HAP-1 (cell line): ENCODE measurements at places on chromosomes 2 and 18.

DNA sequence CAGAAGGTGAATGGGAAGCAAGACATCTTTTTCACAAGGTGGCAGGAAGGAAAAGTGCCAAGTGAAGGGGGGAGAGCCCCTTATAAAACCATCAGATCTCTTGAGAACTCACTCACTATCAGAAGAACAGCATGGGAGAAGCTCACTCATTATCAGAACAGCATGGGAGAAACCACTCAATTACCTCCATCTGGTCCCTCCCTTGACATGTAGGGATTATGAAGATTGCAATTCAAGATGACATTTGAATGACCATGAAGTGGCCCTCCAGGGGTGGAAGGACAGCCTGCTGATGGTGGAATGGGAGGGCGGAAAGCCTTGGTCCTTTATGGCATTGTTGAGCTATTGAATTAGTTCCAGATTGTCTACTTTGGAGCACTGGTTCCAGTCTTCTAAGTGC lies 413.0 kb upstream of the MEX3C start:
- DNase-seq, result no peak

- no peak for DNase-seq
Measured at GRCh38 chr18:79736846-79737245, 57.2 kb downstream of the CTDP1 start.

DNA sequence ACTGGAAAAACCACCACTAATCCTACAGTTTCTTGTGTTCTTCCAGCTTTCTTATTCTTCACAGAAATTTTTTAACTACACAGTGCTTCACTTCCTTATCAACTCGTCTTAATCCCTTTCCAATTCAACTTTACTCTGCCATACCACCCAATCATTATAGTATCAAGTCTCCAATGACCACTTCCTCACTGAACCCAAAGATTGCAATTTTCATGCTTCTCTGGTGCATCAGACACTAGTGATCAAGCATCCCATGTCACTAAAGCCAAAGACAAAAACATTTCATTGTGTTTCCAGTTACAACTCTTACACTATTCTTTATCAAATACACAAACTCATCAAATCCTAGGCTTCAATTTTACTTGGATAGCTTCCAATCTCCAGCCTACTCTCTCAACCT lies 9.5 kb downstream of the CHAC2 start:
- DNase-seq, result no peak

GRCh38 chr2:159152128-159152778 lies 134.2 kb downstream of the WDSUB1 start:
- no peak for DNase-seq

DNA sequence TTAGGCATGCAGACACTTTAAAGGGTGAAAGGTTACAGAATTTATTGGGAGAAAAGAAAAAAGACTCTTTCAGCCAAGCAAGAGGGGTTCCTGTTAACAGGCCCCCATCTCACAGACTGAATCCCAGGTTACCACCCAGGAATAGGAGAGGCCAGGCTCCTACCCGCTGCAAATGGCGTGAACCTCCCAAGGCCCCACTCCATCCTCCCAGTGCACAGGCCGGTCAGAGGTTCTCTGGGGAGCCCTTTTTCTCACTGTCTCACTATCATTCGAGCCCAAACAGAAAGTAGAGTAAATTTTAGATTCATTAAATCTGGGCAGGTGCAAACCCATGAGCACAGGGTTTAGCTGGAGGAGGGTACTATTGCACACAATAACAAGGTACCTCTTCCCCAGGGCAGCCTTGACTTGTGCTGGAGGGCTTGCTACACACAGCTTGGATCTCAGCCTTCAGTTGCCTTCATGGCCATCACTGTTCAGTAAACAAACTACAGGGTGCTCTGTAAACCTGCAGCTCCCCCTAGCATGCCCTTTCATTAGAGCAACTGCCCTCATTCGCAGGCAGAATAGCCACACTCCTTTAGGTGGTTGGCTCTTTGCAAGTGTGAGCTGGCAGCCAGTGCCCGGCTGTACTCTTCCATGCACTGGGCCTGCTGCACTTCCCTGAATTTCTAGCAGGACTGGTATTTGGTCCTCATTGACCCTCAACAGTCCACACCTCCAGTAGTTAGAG lies 7.3 kb upstream of the PLEK start:
- peak; percentile 14 for DNase-seq

- peak; percentile 11 for DNase-seq
Measured at GRCh38 chr18:4181882-4182568, 273.1 kb downstream of the DLGAP1 start.

DNA sequence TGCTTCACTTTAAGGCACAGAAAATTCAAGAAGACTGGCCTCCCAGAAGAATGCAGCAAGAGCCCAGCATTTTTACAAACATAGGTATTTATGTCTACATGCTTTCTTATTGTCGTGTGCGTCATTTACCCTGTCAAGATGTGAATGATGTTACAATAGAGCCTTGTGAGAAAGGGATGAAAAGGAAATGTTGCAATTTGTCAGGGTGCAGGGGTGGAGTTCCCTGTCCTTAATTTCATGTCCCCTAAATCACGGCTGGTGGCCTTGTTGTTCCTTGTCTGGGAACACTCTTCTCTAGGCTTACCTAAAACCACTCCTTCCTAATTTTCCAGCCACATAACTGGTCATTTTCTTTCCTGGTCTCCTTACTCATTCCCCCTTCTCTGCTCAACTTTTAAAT lies 194.2 kb downstream of the TXNL1 start:
- DNase-seq, result no peak

DNA sequence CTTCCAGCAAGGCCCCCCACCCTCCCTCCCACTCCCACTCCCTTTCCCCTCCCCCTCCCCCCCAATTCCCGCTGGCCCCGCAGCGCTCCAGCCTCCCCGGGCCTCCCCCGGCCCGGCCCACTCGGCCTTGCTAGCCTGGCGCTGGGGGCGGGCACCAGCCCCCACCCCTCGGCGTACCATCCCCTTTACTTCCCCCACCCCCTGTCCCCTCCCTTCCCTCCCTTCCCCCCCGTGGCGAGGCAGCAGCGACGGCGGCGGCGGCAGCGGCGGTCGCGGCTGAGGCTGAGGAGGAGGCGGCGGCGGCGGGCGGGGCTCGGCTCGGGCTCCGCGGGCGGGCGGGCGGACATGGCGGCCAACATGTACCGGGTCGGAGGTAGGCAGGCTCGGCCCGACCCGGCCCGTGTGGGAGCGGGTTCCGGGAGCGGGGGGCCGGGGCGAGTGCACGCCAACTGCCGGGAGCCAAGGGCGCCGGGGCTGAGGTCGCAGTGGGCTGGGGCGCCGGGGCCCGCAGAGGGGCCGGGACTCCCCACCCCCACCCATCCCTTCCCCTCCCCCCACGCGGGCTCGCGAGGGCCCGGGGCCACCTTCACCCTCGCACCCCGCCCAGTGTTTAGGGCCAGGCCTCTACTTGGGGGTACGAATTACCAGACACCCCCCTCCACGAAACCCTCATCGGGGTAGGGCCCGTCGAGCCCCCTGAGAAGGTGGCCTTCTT lies at the start of gene MTA3:
TSS of gene MTA3 (plus strand) at position 232 of the 715 bp plus-strand sequence. CDS start at position 346, 114 bp downstream.
- DNase-seq, result peak; percentile 56

- DNase-seq, result peak; percentile 86
Measured at GRCh38 chr2:195659982-195660890, 3.2 kb downstream of the SLC39A10 start.

- no peak for DNase-seq
Measured at GRCh38 chr2:208511016-208511415, 104.4 kb downstream of the PTH2R start.

DNA sequence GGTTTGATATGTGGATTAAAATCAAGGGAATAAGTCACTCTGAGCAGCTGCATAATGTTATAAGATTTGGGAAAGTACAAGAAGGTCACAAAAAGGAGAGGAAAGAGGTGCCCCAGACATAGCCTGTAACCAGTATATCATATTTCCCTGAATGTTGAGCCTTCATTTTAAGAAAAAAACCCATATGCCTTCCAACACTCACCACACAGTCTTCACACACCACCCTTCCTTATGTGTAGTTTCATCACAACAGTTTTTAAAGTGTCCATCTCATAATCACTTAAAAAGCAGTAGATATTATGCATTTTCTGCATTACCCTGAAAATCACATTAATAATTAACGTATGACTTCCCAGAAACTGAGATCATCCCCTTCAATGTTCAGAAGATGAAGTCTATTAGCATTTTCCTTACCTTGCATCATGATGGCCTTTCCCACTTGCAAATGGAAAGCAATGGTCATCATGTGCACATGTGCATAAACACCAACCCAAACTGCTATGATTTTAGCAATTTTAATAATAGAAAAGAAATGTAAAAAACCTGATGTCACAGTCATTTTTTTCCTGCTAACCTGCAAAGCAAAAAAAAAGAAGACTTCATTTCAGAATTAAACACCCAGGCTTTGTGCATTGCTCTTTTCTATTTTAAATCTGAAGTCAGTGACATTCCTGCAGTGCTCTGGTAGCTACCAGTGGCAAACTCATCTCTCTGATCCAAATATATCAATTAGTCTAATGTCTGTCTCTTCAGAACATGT lies 465.0 kb downstream of the SUCLG1 start:
- DNase-seq, result no peak

- no peak for DNase-seq
Measured at GRCh38 chr2:67834482-67834881, 228.3 kb downstream of the C1D start.

- no peak for DNase-seq
Measured at GRCh38 chr2:142834021-142834420, 43.4 kb upstream of the KYNU start.

GRCh38 chr2:203673933-203674332 lies 32.5 kb upstream of the CD28 start:
- no peak for DNase-seq

- no peak for DNase-seq
Measured at GRCh38 chr2:150981826-150982225, 279.8 kb downstream of the RBM43 start.

DNA sequence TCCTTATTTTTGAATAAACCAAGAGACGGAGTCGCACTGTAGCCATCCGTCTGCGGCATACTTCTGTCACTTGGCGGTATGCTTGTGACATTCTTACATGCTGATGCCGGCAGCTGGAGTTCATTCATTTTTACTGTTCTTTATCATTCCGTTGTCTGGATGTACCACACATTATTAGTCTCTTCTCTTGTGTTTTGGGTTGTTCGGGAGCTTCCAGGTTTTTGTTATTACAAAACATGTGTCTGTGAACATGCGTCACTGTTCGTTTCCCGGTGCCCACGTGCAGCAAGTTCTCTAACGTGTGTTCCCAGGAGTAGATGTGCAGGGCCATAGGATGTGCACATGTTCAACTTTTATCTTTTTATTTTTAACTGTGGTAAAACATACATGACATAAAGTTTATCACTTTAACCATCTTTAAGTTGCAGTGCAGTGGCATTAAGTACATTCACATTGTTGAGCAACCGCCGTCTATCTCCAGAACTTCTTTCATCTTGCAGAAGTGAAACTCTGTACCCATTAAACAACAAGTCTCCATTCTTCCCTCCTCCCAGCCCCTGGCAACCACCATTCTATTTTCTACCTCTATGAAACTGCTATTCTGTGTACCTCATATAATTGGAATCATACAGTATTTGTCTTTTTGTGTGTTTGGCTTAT lies 40.1 kb downstream of the MTCL1 start:
- DNase-seq, result no peak

GRCh38 chr2:240149943-240150784 lies 9.7 kb upstream of the OTOS start:
- DNase-seq, result peak; percentile 7

DNA sequence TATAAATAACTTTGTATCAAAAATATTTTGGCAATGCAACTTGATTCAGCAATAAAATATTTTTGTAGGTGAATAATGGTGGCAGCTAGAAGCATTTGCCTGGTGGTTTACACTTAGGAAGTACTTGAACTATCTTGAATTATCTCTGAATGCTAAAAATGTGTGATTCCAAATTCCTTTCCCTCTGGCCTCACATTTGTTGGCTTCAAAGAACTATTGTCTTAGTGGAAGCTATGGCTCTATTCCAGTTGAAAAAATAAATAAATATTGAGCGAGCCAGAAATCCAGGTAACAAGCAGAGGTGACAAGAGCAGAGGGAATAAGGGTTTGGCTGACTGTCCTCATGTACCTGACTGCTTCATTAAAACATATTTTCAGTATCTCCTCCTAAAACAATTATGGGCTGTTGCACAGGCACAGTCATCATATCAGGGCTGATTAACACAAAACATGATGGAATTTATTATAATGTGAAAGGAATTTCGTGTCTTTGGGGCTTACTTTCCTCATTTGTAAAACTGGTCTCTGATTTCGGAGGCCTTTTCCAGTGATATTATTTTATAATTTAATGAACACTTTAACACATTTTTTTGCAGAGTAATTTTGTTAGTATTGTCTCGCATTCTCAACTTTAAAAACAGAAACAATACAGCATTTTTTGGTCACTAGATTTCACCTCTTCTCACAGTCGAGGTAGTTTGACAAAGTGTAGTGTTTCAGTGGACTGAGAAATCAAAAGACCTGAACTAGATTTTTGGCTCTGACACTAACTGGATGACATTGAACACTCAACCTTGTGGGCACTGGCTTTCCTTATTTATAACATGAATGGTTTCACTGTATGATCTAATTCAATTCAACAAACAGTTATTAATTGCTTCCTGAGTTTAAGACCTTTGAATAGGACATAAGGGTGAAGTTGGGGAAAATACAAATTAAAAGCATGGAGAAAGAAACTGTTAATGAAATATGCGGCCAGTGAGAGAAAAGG lies 7.8 kb upstream of the CAVIN2 start:
- no peak for DNase-seq

DNA sequence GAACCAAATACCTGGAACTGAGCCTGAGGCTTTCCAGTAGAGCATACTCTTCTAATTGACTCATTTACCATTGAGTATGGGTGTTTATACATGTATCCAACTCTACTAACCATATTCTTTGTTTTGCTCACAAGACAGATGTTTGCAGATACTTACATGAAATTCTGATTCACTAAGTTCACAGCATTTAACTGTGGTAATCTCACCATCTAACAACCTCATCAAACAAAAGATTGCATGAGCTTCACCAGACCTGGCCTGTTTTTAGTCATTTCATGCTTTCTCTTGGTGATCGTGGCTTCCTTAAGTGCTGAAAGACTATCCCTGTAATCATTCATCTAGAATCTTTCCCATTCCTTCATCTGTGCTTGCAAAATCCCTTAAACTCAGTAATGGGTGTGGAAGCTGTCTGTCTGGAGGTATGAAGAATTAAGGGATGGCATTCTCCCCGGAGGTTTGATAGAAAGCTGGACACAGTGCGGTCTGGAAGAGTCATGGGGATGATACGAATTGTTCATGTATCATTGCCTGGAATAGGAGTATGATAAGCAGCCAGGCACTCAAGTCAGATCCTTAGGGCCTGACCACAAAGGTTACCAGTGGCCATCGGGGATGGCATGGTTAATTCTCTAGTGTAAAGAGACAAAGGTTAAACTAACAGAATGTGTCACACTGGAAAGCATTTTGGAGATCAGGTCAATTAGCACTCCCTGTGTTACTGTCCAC lies 42.0 kb upstream of the IL1R1 start:
- DNase-seq, result no peak

GRCh38 chr2:237865623-237866041 lies 6.2 kb downstream of the RAMP1 start:
- no peak for DNase-seq

- DNase-seq, result no peak
Measured at GRCh38 chr2:199989822-199990221, 34.4 kb downstream of the MAIP1 start.

GRCh38 chr18:8554354-8554753 lies 54.9 kb upstream of the RAB12 start:
- no peak for DNase-seq
